Esophagus mucosa (tissue), 1 donor: ENCODE measurements at places on chromosomes 5 and 9. TPM values are rescaled to one million over a fixed set of nuclear protein-coding genes. Genes with fewer than 3 reads are reported as not detected.

DNA sequence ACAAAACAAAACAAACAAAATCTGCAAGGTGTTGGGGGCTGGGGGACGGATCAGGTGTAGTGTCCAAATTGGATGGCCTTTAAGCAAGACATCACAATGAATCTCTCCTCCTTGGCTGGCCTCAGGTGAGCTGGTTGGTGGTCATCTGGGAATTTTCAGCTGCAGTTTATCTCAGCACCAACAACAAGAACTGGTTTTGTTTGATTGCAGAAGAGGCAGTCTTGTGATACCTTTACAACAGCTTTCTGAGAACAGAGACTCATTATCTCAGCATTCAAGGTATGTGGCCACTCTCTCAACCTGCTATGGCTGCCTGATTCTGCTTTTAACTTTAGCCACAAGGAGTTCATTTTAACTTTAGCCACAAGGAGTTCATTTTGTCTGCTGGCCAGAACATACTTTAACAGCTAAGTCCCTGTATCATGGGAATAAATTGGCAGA lies 1543.4 kb downstream of the EFNA5 start:
- ATAC-seq = no peak

DNA sequence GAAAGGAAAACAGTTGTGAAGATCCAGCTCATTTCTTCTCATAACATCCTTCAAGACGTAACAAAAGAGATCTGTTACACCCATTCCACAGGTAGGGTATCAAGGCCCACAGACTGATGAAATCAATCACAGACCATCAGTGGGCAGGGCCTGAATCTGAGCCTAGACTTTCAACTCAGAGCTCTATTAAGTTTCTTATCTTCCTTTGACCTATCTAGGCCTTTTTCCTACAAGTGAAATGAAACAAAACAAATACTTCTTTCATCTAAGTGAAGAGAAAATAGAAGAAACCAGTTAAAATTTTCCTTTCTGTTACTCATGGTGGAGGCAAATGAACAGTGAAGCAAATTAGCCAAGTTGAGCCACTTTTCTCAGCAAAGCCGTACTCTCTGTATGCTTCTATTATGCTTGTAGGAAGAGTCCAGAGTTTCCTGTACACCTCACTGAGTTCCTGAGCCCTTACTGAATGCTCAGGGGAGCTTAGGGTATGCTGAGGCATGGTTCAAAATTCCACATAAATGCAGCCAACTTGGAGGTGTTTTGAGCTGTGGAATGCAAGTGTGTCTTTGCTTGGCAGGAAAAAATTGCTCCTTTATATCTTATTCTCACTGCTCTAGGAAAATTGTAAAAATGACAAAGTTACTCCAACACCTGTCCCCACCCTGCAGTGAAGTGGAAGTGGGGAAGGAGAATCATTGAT lies 91.9 kb downstream of the FEM1C start:
- no peak for ATAC-seq

DNA sequence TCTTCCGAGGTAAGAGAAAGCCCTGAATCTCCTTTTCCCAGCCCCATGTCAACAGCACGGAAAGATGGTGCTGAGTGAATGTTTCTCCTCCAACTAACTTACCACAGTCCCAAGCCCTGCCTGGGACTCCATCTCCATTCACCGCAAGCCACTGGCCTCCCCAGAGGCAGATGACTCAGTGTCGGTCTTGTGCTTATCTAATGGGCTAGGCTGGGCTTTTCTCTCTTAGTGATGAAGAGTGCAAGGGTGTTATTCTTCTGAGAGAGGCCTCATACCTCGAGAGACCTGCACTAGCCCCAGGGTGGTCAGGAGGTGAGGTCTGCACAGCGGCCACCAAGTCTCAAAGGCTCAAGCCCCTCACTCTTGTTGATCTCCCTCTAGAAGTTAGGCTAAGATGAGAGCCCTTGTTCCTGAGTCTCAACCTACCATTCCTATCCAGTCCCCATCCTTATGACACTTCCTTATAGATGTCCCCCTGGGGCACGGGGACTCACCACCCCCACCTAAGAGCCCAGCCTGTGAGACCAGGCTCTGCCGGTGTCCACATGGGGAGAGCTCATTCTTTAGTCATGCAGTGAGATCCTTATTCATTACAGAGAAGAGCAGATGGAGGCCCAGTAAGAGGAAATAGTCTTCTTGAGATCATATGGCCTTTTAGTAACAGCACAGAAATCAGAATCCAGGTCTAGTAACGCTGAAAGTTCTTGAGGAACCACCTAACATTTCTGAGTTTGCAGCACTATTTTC lies 127.0 kb downstream of the SAXO1 start:
- no peak for ATAC-seq

ARL10 gene
- 4.2 TPM for total RNA-seq

DNA sequence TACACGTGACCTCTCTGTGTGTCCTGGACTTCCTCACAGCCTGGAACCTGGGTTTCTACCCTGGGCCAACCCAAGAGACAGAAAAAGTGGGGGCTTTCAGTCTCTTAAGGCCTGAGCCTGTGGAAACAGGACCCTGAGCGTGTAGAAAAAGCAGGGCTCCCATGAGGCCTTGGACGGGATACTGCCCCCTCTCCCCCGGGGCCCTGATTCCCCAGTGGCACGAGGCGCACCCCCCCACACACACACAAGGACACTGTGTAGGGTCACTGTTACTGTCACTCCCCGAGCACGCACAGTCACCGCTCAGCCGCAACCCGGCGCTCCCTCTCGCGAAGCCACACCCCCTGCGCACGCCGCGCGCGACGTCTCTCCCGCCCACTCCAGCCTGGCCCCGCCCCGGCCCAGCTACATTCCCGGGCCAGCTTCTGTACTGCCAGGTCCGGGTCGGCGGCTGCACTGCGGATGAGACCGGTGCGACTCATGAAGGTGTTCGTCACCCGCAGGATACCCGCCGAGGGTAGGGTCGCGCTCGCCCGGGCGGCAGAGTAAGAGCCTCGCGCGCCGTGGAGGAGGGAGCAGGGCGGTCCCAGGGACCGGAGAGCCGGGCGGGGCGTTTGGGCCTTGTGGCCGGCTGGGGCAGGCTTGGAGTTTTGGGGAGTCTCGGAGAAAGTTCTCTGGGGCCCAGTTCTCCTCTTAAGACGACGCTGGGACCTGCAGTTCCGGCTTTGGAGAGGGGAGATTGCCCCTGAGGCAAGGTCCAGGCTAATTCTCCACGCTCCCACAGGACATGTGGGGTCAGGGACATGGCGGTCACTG lies at the start of gene GRHPR:
TSS of gene GRHPR (plus strand) at position 408 of the 816 bp plus-strand sequence. CDS start at position 463, 55 bp downstream.
- ATAC-seq = peak; percentile 96

GRCh38 chr9:91949392-91949945 lies 559 bp downstream of the ROR2 start:
- ATAC-seq = peak; percentile 19
